ENCODE measurements at places on chromosomes 11 and 22. TPM values are rescaled to one million over a fixed set of nuclear protein-coding genes. Genes with fewer than 3 reads are reported as not detected.

- H3K36me3 ChIP-seq = no peaks in the 10 kb centered on the region
- H3K27me3 ChIP-seq = no peaks in the 10 kb centered on the region
- H3K4me3 ChIP-seq = no peak overlapping the region
- no peak for DNase-seq
Observed at GRCh38 chr22:27416511-27417420, 384.8 kb downstream of the MN1 start.

DNA sequence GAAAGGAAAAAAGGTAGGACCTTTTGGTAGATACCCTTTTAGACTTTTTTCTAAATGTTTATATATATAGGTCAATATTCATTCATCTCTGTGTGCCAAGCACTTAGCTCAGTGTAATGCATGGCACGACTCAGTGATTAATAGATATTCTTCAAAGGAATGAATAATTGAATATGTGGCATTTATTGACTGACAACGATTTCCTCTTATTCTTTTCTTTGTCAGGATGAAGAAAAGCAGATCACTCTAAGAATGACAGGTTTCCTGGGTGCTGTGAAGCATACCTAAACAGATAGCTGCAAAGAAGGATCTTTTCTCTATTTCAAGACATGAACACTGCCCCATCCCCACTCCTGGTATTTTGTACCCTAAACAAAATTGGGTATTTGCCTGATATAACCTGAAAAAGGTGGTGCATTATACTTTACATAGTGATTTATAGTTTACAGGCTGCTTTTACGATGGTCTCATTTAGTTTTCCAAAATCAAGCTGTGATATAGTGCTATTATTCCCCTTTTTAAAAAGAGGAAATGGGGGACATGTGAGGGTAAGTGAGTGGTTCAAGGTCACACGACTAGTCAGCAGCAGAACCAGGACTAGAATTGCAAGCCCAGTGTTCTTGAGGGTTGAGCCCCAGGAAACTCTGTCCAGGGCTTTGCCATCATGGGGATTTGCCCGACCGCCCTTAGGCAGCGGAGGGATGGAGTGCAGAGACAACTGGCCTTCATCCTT is 32.9 kb upstream of the CLMP start:
- no peak overlapping the region for H3K27ac ChIP-seq
- H3K4me1 ChIP-seq = no peaks in the 10 kb centered on the region
- no peaks in the 10 kb centered on the region for H3K27me3 ChIP-seq
- H3K36me3 ChIP-seq = no peaks in the 10 kb centered on the region
- no peak for DNase-seq

DNA sequence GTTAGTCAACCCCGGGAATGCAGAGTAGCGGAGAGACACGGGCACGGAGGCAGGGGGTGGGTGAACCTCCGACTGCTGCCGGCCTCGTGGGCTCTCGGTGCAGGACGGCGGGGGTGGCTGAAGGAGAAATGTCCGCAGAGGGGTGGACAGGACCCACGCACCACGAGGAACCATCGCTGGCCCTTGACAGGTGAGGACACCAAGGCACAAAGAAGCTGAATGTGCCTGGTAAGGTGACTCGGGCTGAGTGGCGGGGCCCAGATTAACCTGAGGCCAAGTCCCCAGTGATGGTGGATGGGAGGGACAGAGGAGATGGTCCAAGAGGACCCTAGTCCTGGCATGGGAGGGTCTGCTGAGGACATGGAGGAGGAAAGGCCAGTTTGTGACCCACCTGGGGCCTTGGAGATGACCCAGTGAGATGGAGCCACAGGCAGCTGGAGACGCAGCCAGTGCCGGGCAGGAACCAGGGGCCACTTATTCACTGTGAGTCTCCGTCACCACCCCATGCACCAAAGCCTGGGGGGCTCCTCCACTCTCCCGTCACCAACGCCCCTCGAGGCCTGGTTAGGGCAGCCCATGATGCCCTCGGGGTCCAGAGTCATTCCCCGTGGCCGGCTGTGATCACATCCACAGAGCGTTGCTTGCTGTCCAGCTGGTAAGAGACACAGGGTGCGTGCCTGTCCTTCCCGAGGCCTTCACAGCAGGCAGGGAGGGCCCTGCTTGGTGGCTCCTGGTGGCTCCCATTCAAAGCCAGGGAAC is 64.2 kb downstream of the CELSR1 start:
- no peak overlapping the region for H3K27ac ChIP-seq
- no peaks in the 10 kb centered on the region for H3K36me3 ChIP-seq

DNA sequence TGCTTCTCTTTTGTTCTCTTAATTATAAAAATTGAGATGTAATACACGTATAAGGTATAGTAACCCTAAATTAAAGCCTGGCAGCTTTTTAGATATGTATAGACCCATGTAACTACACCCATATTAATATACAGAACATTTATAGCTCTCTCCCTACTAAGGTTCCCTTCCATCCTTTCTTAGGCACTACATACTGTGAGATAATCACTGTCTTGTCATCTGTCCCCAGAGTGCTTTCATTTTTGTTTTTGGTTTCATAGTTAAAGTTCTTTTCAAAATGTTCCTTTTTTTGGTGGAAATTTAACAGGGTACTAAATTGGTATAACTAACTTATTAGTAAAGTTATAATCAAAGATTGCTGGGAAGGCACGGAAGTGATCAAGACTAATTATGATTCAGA is 49.2 kb downstream of the MTMR3 start:
- H3K4me3 ChIP-seq = no peak overlapping the region
- no peaks in the 10 kb centered on the region for H3K27me3 ChIP-seq
- DNase-seq = no peak
- no peak overlapping the region for H3K27ac ChIP-seq
- H3K36me3 ChIP-seq = no peaks in the 10 kb centered on the region

GRCh38 chr11:86483940-86484794 is 109.5 kb downstream of the CCDC81 start:
- no peaks in the 10 kb centered on the region for H3K36me3 ChIP-seq
- no peaks in the 10 kb centered on the region for H3K27me3 ChIP-seq
- H3K4me1 ChIP-seq = no peaks in the 10 kb centered on the region
- no peak overlapping the region for H3K4me3 ChIP-seq
- peak overlapping the region; percentile 26 for H3K27ac ChIP-seq

DNA sequence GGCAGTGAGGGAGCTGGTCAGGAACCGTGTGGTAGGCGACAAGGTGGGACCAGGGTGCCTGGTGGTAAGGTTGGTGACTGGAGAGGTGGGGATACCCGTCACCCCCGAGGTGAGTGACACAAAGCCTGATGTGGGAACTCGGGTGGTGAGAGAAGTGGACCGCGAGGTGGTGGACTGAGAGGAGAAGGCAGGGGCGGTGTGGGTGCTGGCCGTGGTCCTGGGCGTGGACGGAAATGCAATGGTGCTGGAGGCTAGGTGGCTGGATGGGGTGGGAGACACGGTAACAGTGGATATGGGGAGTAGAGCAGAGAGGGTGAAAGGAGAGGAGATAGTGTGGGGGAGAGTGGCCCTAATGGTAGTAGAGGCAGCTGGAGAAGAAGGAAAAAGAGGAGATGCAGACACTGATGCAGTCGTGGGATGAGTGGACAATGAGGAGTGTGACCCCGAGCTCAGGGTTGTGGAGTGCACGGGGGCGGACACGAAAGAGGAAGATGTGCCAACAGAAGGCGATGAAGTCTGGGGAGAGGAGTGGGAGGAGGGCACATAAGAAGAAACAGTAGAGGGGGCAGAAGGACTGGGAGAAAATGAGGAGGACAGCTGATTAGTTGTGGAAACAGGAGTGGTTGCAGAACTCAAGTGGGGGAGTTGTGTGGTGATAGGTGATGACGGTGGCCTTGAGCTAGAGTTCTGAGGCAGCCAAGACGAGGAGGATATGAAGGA is 20.5 kb downstream of the MUC6 start:
- H3K36me3 ChIP-seq = peaks cover 10% of the 10 kb centered on the region
- H3K27me3 ChIP-seq = no peaks in the 10 kb centered on the region
- H3K4me1 ChIP-seq = no peaks in the 10 kb centered on the region
- H3K4me3 ChIP-seq = no peak overlapping the region

GRCh38 chr11:76795290-76795935 is 12.3 kb downstream of the TSKU start:
- no peak overlapping the region for H3K27ac ChIP-seq
- H3K4me3 ChIP-seq = no peak overlapping the region
- peaks cover 15% of the 10 kb centered on the region for H3K36me3 ChIP-seq
- no peak for DNase-seq

DNA sequence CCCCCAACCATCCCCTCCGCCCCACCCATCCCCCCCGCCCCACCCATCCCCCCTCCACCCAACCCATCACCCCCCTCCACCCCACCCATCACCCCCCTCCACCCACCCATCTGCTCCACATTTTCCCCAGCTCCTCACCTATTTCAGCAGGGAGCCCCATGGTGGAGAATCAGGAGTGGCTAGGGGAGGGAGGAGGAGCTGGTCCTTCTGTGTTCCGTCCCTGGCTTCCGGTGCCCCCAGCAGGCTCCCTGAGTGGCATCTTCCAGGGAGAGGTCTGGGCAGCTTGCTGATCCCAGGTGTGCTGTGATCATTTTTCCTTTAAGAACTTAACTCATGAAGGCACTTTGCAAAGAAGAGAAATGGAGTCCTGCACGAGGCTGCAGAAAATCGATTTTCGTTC is 365.8 kb downstream of the TBC1D22A start:
- H3K27ac ChIP-seq = no peak overlapping the region
- no peak overlapping the region for H3K4me3 ChIP-seq
- DNase-seq = no peak
- no peaks in the 10 kb centered on the region for H3K36me3 ChIP-seq
- H3K4me1 ChIP-seq = no peaks in the 10 kb centered on the region

DNA sequence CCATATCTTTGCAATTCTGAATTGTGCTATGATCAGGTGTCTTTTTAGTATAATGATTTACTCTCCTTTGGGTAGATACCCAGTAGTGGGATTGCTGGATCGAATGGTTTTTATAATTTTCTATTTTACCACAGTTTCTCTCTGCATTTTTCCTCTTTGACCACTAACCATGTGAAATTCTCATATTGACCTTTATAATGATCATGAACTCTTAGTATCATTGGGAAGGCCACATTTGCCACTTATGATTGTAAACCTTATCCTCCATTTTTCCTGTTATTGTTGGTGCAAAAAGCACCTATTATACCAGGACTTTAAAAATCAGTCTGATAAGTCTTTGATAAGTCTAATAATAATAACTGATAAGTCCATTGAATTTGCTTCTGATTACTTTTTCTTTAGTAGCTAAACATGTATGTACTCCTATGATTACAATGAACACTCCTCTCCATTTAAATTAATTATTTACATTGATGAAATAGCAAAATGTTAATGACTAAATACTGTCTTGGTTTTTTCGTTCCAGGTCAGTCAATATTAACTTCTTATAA is 9.6 kb downstream of the NEAT1 start:
- DNase-seq = no peak
- H3K27me3 ChIP-seq = no peaks in the 10 kb centered on the region
- peak overlapping the region; percentile 98 for H3K27ac ChIP-seq
- H3K4me3 ChIP-seq = no peak overlapping the region

GRCh38 chr11:67280788-67281551 is 8.1 kb upstream of the ANKRD13D start:
- H3K27me3 ChIP-seq = no peaks in the 10 kb centered on the region
- no peak for DNase-seq
- peaks cover 65% of the 10 kb centered on the region for H3K36me3 ChIP-seq
- peaks cover 12% of the 10 kb centered on the region for H3K4me1 ChIP-seq

DNA sequence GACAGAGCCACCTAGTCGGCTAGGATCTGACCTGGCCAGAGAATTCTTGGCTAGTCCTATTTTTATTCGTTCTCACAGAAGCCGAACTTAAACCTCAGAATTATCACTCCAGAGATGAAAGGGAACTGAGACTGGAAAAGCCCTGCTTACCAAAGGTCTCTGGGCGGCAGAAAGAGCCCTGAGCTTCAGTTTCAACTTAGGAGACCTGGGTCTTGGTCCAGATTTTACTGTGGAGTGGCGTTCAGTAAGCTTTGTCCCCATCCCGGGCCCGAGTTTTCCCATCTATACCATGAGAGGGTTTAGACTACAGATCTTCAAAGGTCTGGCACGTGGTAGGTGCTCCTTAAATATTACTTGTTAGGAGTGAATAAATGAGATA is 516 bp downstream of the NEU3 start:
- peak overlapping the region; percentile 91 for H3K4me3 ChIP-seq
- no peak for DNase-seq
- H3K36me3 ChIP-seq = no peaks in the 10 kb centered on the region
- H3K27me3 ChIP-seq = no peaks in the 10 kb centered on the region

DNA sequence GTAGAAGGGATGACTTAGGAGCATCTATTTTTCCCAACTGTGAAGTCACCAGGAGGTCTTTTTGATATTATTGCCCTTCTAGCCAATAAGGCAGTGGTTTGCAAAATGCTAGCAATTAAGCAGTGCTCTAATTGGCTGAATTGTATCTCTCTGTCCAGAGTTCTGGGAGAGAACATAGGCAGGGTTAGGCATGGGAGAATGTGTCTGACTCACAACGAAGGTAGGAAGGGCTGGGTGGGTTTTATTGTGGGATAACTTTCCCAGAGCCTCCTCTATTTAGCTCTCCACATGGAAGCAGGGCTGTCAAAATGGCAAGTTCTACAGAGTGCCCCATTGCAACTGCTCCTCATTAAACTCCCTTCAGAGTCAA is 415.9 kb upstream of the CADM1 start:
- no peaks in the 10 kb centered on the region for H3K36me3 ChIP-seq
- no peak for DNase-seq
- no peak overlapping the region for H3K4me3 ChIP-seq
- H3K27ac ChIP-seq = peak overlapping the region; percentile 72
- H3K27me3 ChIP-seq = no peaks in the 10 kb centered on the region

DNA sequence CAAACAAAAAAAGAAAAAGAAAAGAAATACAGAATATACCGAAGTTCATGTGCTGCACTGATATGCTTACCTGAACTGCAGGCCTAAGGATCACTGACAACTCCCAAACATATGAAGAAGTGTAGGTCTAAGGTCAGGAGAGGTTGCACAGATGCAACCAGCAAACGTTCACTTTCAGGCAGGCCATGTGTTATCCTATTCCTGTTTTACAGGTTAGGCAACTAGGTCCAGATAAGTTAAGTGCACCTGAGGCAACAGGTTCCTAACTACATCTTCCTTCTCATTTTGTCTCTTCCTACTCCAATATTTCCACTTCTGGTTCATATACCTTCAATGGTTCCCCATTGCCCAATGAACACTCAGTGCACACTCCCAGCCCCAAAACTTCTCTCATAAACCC is 15.1 kb downstream of the PI4KA start:
- no peaks in the 10 kb centered on the region for H3K36me3 ChIP-seq
- DNase-seq = no peak
- peaks cover 4% of the 10 kb centered on the region for H3K4me1 ChIP-seq
- no peaks in the 10 kb centered on the region for H3K27me3 ChIP-seq

GRCh38 chr22:25159028-25159427 is 40.6 kb upstream of the CRYBB3 start:
- no peak for DNase-seq
- no peaks in the 10 kb centered on the region for H3K27me3 ChIP-seq
- no peak overlapping the region for H3K4me3 ChIP-seq
- peaks cover 25% of the 10 kb centered on the region for H3K4me1 ChIP-seq
- no peak overlapping the region for H3K27ac ChIP-seq

CCDC188 gene
- 0.39 TPM for total RNA-seq

HOATZ gene
- not detected for total RNA-seq

PKDREJ gene
- total RNA-seq = 0.10 TPM

OR56A3 gene
- not detected for total RNA-seq

TMEM191C gene
- 0.94 TPM for total RNA-seq

E2F8 gene
- not detected for total RNA-seq
